ENCODE measurements at places on chromosomes 6 and 20.

DNA sequence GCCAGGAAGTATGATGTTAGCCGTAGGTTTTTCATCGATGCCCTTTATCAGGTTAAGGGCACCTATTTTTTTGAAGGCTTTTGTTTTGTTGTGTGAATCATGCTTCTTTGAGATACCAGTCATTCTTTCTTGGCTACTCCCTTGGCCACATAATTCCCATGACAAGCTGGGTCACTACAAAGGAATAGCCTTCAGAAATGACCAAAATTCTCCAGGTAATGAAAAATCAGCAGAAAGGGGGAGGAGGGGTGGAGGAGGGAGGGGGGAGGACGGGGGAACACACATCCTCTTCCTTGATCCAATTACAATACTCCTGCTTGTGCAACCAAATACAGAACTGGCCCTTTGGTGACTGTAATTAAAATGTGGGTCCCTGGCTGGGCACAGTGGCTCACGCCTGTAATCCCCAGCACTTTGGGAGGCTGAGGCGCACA, 21.7 kb upstream of the TGM2 start:
- no peak for DNase-seq

GRCh38 chr6:39171489-39172376, 56.7 kb upstream of the SAYSD1 start:
- no peak for DNase-seq

GRCh38 chr6:39330057-39330456, 7.6 kb upstream of the KCNK16 start:
- no peak for DNase-seq

- no peak for DNase-seq
These were observed 136.7 kb downstream of the HFE start for GRCh38 chr6:26223650-26224546.

GRCh38 chr6:52590152-52590891, 13.5 kb upstream of the TRAM2 start:
- no peak for DNase-seq

- DNase-seq = no peak
These were observed 298.1 kb downstream of the LAMA2 start for GRCh38 chr6:129181001-129181400.

- no peak for DNase-seq
These were observed 60.6 kb downstream of the SMOC2 start for GRCh38 chr6:168501561-168501960.

DNA sequence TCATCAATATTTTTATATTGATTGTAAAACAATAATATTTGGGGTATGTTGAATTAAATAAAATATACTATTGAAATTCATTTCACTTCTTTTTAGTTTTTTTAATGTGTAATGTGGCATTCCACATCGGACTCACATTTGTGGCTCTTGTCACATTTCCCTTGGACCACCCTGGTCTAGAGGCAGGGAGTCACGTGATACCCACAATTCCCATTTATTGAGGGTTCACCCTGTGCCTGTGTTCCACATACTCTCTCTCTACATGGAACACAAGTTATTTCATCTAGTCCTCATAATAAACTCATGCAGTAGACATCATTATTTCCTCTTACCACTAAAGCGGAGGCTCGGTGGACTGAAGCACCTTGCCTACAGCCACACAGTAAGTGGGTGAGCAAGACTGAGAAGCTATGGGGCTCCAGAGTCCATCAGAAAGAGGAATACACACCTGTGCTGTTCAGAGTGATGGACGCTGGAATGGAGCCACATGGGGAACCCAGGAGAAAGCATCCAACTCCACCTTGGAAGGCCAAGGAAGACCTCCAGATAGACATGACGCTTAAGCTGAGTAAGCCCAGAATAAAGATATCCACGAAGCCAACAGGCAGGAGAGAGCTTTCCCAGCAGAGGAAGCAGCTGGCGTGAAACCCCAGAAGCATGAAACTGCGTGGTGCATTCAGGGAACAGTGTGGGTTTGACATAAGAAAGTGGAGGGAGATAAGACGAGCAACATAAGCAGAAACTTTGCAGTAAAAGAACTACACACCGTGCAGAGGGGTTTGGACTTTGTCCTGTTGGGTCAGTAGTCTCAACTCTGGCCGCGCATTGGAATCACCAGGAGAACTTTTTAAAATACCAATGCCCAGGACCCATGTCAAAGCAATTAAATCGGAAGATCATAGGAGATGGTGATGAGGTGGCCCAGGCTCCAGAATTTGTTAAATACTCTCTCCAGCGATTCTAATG, 49.5 kb downstream of the UNC5CL start:
- DNase-seq = no peak

GRCh38 chr6:32393665-32394420, 13.1 kb downstream of the BTNL2 start:
- no peak for DNase-seq

- no peak for DNase-seq
These were observed 103.4 kb upstream of the PDE10A start for GRCh38 chr6:165766457-165766856.

GRCh38 chr20:36391456-36391855, 85.3 kb downstream of the DLGAP4 start:
- no peak for DNase-seq

DNA sequence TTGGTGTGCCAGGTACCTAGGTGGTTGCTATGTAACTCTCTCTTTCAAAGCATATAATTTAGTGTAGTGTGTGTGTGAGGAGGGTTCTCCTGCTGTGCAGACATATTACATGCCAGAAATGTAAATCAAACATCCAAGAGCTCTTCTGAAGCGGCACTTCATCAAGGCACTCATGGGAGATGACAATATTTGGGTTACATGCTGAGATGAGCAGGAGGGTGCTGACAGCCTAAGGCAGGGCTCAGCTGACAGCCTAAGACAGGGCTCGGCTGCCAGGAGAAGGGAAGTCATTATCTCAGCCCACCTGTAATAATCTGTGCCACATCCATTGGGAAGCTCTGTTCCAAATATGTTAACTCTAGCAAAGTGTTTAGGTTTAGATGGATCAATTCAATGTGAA, 39.1 kb downstream of the ADGRF5 start:
- no peak for DNase-seq

DNA sequence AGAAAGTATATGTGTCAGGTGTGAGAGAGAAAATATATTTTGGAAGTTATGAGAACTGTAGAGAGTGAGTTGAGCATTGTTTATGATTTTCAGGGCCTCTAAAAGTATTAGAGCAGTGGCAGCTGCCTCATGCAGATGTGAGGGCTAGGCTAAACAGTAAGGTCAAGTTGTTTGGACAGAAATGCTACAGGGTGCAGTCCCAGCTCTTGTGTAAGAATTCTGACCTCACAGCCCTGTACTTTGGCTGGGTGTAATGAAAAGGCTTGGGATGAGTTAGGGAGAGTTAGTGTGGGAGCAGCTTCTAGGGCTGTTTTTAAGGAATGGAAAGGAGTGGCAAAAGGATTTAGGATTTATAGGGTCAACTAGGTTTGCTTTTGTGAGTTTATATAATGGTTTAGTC, 764.8 kb upstream of the ADGRB3 start:
- no peak for DNase-seq

Measured in 8988T (cell line).